SHP77 (cell line): ENCODE measurements at places on chromosomes 4 and X.

GRCh38 chrX:37658343-37659030, 27.1 kb upstream of the XK start:
- no peak for DNase-seq

- no peak for DNase-seq
These were observed 82.0 kb downstream of the DCTD start for GRCh38 chr4:182835006-182835740.

DNA sequence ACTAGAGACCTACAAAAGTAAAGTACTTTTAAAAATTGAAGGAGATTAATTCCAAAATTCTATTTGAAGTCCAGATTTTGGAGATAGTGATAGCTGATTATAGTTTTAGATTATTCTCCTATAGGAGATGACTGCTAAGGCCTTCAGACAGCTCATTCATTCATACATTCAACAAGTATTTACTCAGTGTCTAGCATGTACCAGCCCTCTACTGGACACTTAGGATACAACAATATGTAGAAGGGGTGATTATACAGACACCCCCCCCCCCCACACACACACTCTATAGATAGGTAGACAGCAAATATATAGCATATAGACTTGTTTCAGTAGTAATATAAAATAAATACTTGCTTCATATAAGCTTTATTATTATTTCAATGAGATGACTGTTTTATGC, 60.4 kb upstream of the TAF9B start:
- peak; percentile 1 for DNase-seq

DNA sequence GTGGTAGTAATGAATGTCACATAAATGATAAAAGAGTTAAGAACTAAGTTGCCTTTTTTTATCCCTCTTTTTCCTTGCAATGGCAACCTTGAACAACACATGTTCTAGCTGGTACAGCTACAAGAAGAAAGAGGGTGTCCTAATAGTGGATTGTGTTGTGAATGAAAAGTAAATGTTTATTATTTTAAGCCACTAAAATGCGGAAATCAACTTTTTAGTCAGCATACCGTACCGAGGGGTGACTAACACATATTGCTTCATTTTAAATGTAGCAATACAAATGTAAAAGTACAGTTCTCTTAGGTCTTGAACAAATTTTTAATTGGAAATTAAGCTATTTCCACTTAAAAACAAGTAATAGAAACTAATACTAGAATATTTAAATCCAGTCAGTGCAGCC, 17.7 kb upstream of the AP1AR start:
- no peak for DNase-seq

DNA sequence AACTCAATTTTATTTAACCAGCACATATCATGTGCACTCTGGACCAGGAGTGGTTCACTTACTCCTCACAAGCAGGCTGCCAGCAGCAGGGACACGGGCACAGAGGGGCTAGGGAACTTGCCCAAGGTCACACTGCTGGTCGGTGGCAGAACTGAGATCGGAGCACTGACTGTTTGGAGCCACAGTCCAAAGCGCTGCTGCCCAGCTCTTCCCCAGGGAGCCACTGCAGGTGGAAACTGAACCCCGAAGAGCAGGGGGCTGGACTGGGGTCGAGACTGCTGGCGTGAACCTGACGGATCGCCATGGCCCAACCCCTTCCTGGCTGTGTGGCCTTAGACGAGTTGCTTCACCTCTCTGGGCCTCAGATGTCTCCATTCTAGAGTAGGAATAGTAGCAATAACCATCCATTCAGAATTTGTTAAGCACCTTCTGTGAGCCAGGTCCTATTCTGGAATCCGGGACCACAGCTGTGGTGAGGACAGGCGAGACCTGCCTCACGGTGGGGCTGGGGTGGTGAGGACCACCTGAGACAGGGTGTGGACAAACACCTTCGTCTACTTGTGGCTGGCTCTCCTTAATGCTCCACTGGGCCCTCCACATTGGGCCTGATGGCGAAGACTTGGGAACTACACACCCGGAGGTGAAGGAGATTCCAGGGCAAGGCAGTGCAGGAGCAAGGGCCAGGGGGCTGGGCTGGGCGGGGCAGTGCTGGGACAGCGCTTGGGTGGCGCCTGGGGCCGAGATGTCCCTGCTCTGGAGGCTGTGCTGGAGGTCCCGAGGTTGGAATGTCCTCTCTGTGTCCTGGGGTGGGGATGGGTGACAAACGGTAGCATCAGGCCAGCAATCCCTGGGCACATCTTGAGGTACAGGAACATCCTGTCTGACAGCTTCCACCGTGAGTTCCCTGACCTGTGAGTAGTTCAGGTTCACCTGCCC, 32.0 kb upstream of the KIAA0232 start:
- DNase-seq: no peak

DNA sequence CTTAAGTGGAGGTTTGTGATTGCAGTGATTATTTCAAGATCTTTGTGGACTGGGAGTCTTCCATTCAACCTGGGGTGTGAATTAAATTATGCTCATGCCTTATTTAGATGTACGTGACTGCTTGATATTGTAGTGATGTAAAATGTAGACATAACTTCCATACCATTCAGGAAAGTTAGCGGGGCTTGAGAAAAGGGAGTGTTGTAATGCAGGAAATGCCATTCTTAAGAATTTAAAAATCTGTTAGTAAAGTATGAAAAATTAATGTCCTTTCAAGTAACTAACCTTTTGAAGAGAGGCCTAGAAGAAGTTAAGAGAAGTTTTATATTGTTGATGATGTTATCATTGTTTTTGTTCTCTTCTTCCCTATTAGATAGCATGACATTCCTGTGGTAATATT, 318.2 kb downstream of the CCSER1 start:
- no peak for DNase-seq

- DNase-seq: no peak
These were observed 41.9 kb downstream of the FRAS1 start for GRCh38 chr4:78099058-78099457.
